ENCODE measurements at places on chromosomes 12 and 14. TPM values are rescaled to one million over a fixed set of nuclear protein-coding genes. Genes with fewer than 3 reads are reported as not detected.

DNA sequence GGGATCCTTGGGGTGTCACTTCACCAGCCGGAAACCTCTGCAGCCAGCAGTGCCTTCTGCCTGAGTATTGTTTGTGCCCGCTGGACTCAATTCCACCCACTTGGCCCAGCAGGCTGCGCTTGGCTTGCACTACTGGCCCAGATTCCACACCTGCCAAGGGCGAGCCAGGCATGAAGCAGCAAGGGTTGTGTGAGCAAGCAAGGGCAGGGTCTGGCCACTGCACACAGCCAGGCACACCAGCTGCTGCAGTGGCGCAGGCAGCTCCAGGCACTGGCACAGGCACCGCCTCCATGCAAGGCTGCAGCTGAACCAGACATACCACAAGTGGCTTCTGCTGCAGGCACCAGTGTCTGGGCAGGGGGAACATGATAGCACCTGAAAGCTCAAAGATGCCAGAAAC, 99.5 kb downstream of the NUAK1 start:
- no peak for DNase-seq

GNB3 gene
- 11.2 TPM for total RNA-seq

VDR gene
- 2.9 TPM for total RNA-seq

- no peak for DNase-seq
Observed at GRCh38 chr12:110616471-110617115, 2.7 kb downstream of the TCTN1 start.

CFAP251 gene
- 1.1 TPM for total RNA-seq

NDUFA9 gene
- total RNA-seq, result 69.7 TPM

CDH24 gene
- 1.5 TPM for total RNA-seq

- DNase-seq, result no peak
Observed at GRCh38 chr14:91985521-91986255, 38.2 kb upstream of the FBLN5 start.

DNA sequence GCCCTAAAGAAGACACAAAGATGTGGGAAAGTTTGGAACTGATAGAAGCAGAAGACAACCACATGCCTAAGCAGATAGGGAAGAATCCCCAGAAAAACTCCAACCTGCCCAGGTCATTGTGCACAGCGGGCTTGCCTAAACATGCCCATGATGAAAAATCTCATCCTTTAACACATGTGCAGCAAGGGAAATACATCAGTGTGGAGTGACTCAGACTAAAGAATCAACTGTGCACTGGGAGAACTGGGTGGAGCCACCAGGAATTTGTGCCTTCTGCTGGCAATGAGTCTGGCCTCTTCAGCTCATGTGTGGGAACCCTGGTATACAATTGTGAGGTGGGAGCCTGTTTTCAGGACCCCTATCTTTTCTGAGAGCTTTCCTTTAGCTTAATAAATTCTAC, 398.5 kb downstream of the FSCB start:
- no peak for DNase-seq

- DNase-seq, result peak; percentile 62
Observed at GRCh38 chr14:95519699-95520098, 3.2 kb upstream of the SYNE3 start.

DNA sequence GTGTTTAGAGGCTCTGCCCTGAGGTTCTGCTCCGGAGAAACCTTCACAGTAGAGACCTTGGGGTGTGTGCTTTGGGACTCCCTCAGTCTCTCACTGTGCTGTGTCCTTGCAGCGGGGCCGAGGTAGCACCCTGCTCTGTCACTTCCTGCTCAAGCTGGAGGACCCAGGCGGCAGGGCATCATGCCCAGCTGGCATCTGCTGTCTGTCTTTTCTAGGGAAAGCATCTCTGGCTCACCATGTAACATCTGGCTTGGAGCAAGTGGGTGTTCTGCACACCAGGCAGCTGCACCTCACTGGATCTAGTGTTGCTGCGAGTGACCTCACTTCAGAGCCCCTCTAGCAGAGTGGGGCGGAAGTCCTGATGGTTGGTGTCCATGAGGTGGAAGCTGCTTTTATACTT, 124.5 kb downstream of the ESRRB start:
- DNase-seq, result no peak

DNA sequence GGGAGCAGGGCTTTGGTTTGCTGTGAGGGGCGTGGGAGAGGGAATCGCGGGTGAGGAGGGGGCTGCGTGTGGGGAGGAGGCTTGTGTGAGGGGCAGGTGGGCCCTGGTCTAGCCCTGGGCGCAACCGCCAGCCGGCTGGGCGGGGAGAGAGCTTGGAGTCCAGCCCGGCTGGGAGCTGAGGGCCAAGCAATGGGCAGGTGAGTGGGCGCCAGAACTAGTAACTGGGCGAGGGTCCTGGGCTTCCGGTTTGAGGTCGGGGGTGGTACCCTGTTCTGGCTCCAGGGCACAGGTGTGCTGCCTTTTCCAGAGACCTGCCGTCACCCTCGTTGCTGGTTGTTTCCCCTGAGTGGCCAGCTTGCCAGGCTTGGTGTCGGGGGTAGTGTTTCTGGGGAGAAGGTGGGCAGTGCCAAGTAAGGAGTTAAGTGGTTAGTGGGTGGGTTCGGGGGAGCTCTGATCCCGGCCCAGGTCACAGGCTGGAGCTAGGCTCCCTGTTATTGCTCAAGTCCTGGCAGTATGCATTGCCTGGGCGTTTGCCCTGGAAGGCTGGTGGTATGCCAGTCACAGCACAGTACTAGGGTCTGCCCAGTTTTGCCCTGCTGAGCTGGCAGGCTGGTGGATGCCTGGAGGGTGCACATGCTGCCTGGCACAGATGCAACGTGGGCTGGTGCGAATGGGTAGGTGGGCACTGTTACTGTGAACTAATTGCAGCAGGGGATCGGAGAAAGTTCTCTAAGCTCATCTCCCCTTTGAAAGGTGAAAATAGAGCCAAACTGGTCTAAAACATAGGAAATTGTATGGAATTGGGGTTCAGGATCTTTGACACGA, 683 bp downstream of the CIPC start:
- no peak for DNase-seq
